ENCODE measurements at places on chromosomes 5 and 9.

- DNase-seq, result no peak
These were observed 681 bp upstream of the TMEFF1 start for GRCh38 chr9:100472268-100472667.

DNA sequence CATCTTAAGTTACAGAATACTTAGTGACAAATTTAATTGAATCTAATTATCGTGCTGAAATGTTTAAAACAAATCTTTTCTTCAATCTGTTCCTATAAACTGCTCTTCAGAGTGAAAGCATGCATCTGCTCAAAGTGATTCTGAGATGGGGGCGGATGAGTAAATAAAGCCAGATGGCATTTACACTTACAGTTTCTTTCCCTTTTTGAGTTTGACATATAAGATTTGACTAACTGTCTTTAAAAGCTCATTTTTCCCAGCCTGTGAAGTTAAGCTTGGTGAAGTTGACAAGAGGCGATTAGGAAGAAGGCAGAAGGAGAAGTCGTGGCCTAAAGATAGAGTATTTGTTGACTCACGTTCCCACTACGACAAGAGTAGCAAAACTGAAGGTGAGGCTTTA lies 137.4 kb downstream of the LPAR1 start:
- DNase-seq, result peak; percentile 97

DNA sequence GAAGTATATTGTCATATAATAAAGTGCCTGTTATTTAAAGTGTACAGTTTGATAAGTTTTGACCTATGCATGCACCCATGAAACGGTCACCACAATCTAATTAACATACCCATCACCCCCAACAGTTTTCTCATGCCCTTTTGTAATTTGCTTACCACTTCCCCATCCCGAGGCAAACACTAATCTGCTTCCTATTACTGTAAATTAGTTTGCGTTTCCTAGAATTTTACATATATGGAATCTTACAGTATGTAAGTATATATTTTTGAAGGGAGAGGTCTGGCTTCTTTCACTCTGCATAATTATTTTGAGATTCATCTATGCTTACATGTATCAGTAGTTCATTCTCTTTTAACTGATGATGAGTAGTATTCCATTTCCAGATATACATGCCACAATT lies 56.5 kb downstream of the AMBP start:
- DNase-seq, result no peak

GRCh38 chr9:73073337-73074175 lies 78.1 kb upstream of the ANXA1 start:
- DNase-seq, result no peak

GRCh38 chr5:72702881-72703434 lies 113.5 kb upstream of the TNPO1 start:
- no peak for DNase-seq

DNA sequence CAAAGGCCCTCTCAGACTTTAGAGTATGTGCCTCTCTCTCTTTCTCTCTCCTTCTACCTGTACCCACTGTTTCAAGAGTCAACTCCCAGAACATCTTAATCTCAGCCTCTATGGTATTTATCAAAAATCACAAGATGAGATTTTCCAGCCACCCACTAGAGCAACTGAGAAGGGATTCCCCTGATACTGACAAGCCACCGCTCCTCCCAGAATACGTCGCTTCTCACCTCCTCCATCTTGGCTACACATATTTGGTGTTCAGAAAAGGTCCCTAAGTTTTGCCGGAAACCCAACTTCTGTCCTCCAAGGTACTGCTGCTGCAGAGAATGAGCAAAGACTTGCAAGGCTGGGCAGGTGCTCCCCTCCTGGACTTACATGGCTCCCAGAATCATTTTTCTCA lies 6.1 kb downstream of the GARIN3 start:
- DNase-seq, result no peak

DNA sequence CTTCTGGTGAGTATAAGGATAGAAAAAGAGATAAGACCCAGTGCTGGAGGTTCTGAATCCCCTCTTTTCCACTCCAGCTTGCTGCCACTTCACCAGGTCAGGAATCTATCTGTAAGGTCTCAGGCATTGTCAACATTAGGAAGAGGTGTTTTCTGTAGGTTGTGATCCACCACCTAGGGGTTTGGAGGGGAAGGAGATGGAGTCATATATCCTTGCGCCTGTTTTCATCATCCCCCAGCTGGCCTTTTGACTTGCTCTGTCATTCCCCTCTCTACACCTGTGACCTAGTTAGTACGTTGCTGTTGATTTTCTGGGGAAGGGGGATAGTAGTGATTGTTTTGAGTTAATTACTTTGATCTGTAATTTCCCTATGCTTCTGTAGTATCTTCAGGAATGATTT lies 20.5 kb downstream of the SPINK5 start:
- DNase-seq, result no peak

- DNase-seq, result no peak
These were observed 89.3 kb upstream of the SLCO4C1 start for GRCh38 chr5:102385365-102385764.

- DNase-seq, result peak; percentile 38
These were observed 1234.8 kb upstream of the C9orf72 start for GRCh38 chr9:28808042-28808441.

DNA sequence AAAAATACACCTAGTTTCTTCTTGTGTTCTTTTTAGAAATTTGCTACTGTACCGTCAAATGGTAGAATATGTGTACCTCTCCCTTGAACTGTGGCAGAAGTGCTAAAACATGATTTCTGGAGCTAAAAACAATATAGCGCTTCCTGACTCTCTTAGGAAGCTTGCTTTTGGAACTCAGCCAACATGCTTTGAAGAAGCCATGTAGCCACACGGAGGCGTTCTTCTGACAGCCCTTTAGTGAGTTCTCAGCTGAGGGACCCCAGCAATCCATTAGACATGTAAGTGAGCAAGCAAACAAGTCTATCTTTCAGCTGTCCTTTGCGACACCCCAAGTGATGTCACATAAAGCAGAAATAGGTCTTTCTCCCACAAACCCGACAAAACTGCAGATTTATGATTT lies 917.0 kb downstream of the CDH9 start:
- no peak for DNase-seq

- DNase-seq, result no peak
These were observed 180.2 kb downstream of the DENND1A start for GRCh38 chr9:123749580-123750202.

DNA sequence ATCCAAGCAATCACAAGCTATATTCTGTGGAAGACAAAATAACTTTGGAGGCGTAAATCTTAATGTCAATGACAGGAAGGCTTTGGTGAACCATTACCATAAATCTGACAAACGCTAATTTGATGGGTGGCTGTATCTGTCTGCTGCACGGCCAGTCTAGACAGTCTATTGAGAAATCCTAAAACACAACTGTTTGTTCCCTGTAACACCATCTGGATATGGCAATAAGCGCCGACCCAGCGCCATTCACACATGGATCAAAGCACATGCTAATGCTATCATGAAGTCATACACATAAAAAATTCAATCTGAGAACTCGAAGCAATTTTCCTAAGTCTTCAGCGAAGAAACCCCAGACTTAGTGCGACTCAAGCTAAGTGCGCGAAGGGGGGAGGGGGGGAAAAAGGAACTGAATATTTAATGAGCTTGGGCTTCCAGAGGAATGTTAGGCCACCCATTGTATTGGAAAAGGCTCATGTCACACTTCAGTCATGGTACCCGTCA lies 95.1 kb downstream of the ARL15 start:
- DNase-seq, result peak; percentile 8

DNA sequence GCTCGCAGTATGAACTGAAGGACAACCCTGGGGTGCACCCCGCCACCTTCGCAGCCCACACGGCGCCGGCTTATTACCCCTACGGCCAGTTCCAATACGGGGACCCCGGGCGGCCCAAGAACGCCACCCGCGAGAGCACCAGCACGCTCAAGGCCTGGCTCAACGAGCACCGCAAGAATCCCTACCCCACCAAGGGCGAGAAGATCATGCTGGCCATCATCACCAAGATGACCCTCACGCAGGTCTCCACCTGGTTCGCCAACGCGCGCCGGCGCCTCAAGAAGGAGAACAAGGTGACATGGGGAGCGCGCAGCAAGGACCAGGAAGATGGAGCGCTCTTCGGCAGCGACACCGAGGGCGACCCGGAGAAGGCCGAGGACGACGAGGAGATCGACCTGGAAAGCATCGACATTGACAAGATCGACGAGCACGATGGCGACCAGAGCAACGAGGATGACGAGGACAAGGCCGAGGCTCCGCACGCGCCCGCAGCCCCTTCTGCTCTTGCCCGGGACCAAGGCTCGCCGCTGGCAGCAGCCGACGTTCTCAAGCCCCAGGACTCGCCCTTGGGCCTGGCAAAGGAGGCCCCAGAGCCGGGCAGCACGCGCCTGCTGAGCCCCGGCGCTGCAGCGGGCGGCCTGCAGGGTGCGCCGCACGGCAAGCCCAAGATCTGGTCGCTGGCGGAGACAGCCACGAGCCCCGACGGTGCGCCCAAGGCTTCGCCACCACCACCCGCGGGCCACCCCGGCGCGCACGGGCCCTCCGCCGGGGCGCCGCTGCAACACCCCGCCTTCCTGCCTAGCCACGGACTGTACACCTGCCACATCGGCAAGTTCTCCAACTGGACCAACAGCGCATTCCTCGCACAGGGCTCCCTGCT lies 3.8 kb downstream of the IRX1 start:
- DNase-seq, result no peak

DNA sequence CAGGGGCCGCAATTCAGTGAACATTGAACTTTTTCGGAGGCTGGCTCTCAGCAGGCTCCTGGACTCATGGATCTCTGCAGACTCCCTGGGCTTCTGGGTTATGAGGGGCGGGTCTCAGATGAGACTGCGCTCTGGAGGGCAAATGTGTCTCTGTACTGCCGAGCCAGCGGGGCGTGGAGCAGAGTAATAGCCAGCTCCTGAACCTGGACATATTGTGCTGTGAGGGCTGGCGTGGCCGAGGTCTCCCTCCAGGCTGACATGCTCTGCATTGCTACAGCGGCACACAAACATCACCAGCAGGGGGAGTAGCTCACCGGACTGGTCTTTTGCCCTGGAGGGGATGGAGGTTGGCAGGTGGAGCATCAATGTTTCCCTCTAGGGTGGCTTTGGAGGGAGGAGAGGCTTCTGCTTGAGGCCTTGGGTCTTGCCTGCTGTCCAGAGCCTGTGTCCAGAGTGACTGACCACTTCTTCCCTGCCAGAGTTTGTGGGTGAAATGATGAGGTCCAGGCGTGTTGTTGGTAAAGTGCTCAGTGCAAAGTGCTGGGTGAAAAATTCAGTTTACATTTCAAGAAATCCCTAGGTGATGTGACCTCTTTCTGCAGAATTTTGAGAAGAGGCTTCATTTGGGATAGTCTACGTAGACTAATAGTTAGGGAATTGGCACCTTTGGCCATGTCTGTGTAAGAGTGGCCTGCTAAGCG lies 10.9 kb upstream of the GADD45G start:
- no peak for DNase-seq

DNA sequence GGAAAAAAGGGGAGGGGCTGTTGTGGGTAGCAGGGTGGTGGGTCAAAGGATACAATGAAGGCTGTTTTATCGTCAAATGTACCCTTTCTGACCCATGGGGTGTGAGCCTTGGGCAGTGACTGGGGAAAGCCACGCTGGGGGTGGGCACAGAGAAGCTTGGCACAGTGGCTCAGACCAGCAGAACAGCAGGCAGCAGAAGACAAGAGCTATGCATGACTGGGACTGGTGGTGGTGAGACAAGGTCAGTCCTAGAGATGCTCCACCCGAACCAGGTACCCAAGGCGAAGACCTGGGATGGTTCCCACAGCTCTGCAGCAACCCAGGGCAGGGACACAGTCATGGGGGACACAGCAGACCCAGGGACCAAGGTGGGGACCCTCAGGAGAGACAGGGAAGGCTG lies 38.3 kb downstream of the BICD2 start:
- DNase-seq, result no peak

- no peak for DNase-seq
These were observed 51.3 kb downstream of the ARHGEF37 start for GRCh38 chr5:149632311-149633251.

GRCh38 chr5:168408561-168409305 lies 77.5 kb upstream of the RARS1 start:
- no peak for DNase-seq

GRCh38 chr5:171483551-171484135 lies 64.2 kb downstream of the FGF18 start:
- DNase-seq, result no peak

DNA sequence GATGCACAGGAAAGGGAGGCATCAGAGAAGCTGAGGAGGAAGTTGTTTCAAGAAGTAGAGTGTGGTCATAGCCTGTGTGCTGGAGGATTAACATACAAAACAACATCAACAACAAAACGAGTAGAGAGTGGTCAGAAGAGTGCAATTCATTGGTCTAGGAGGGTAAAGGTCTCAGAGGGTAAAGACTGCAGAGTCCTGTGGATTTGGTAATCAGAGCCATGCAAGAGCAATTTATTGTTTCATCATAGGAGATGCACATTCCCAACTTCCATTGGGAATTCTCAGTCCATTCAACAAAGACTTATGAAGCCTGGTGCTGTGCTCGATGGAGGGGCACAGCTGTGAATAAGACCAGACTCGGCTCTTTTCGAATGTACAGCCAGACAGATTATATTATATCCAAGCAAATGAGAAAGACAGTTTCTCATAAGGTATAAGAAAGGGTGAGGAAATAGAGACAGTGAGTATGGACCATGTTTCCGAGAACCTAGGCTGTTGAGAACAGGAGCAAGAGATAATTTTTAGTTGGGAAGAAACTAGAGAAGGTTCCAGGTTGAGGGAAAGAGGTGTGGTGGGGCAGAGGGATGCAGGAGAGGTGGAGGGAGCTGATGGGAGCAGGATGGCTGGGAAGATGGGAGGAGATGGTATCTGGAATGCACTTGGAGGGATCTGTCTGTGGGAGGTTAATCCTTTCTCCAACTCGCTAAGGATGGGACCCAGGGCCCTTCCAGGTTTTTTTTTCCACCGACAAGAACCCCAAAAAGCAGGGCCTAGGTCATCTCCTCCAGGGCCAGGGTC lies 7.9 kb upstream of the MYORG start:
- no peak for DNase-seq

DNA sequence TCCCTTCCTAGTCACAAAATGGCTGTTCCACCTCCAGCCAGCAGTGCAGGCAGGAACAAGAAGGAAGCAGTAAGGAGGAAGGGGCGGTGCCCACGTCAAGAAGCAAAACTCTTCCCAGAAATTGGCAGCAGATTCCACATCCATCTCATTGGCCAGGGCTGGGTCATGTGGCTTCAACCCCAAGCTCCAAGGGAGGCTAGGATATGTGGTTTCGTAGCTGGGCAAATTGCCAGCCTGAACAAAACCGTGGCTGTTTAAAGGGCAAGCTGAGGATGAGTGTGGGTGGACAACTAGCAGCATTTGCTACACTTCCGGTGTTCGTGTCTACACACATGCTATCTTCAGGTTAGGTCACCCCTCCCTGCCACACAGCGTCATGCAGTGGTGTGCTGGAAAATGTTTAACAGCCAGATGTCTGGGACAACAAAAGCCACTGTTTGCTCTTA lies 92.1 kb upstream of the MAP1B start:
- peak; percentile 78 for DNase-seq

- DNase-seq, result no peak
These were observed 289.2 kb upstream of the PTGER4 start for GRCh38 chr5:40390281-40391149.

Data from NCI-H524 (cell line).